ENCODE measurements at places on chromosomes 5 and 9.

- no peak for DNase-seq
These were observed 564 bp upstream of the AIF1L start for GRCh38 chr9:131095666-131096268.

GRCh38 chr5:38600329-38601045 lies 44.0 kb upstream of the LIFR start:
- no peak for DNase-seq

GRCh38 chr9:5593904-5594303 lies 35.0 kb upstream of the RIC1 start:
- DNase-seq = no peak

GRCh38 chr9:115986508-115986907 lies 167.1 kb upstream of the PAPPA start:
- no peak for DNase-seq

- no peak for DNase-seq
These were observed 18.1 kb downstream of the PRKACG start for GRCh38 chr9:68995776-68996175.

DNA sequence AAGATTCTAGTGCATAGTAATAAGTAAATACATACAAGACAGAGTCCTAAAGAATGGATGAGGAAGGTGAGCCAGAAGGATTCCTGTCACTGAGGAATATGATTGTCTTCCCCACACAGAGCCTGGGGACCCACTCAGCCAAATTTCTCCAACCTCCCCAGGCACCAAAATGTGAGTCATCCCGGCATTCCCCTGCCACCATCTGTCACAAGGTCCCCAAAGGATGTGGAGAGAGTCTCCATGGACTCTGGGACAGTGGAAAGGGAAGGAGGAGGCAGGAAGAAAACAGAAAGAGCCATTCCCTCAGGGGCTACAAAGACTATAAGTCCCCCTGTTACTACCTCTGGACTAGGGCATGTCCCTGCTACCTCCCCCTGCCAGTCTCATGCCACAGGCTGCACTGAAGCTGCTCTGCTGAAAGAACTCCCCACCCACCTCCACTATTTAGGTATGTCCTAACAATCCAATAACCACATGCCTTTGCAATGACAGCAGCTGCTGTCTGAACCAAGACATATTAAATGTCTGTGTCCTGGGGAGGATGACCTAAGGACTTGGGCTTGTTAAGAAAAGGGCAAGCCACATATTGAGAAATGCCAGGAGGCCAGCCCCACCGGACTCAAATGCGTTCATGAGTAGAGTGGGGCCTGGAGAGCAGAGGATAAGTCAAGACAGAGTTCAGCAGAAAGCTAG lies 10.7 kb upstream of the OR5C1 start:
- DNase-seq = no peak

GRCh38 chr9:88641456-88642240 lies 106.7 kb downstream of the NXNL2 start:
- DNase-seq = no peak

DNA sequence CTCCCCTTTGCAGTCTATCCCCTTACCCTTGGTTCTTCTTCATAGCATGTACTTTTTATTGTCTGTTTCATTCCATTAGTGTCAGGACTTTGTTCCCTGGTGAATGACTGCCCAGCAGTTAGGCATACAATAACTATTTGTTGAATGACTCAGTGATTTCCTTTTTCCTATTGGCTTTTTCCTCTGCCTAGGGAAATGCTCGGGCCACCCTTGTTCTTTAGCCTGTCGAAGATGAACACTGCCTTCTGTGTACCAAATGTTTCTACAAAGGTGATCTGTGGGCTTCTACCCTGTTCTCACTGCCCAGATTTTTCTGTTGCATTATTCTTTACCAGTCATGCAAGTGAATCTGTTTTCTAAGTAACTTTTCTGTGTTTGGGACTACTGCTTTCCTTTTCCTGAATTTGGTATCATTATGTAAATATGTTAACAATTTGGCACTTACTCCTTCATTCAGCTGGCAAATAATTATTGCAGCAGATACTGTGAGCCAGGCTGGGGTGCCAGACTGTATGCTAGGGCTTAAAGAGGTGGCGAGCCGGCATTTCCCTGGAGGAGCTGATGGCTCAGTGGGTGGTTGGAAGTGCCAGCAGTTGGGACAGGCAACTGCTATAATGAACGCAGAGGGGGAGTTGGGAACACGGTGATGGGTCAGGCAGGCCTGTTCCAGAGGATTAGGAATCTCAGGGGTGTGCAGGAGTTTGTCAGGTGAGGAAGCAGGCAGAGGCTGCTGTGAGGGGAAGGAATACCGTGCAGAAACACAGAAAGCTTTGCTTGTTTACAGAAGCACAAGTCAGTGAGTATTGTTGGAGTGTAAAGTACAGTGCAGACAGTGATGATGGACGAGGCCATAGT lies 30.6 kb downstream of the KDM4C start:
- no peak for DNase-seq

DNA sequence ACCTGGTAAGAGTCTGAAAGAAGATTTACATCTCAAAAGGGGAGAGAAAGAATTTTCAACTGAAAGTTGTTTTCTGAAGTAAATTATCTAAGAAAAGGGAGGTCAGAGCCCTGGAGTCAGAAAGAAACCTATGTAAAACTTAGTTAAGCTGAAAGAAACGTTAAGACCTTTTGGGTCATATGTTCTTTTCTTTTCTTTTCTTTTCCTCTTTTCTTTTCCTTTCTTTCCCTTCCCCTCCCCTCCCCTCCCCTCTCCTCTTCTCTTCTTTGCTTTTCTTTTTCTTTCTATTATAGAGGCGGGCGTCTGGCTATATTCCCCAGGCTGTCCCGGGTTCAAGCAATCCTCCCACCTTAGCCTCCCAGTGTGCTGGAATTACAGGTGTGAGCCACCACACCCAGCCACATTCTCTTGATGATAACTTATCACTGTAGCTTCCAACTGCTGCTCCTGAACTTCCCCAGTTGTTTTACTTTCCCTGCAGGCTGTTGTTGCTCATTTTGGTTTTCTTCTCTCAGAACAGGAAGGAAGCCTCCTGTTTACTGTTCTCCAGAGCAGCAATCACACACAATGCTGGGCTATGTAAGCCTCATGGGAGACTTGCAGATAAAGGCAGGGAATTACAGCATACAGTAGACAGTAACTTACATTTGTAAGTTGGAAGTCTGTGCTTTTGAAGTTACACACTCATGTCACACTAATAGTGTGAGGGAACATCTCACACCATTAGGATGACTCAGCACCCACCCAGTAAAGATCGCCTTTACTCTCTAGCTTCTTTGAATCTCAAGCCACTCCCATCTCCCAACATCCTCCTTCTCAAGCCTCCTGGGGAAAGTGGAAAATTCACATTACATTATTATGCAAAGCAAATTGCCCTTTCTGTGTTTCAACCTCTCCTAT lies 2216.6 kb upstream of the WWC1 start:
- no peak for DNase-seq

GRCh38 chr5:103724271-103724670 lies 161.7 kb upstream of the NUDT12 start:
- DNase-seq = no peak

DNA sequence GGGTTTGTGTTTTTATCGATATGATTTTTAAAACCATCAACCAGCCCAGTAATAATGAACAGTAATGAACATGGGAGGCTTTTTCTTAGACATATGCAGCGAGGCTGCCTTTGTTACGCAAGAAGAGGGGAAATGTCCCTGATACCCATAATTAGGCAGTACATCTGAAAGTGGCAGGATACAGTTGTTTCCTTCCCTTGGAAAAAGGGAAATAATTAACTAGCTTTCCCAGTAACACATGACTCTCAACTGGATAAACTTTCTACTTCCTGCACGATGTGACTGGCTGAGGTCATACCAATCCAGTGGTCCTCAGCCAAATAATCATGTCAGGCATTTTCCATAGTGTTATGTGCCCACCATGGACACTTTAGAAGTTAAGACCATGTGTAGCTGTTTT lies 431.6 kb upstream of the C9orf72 start:
- no peak for DNase-seq

DNA sequence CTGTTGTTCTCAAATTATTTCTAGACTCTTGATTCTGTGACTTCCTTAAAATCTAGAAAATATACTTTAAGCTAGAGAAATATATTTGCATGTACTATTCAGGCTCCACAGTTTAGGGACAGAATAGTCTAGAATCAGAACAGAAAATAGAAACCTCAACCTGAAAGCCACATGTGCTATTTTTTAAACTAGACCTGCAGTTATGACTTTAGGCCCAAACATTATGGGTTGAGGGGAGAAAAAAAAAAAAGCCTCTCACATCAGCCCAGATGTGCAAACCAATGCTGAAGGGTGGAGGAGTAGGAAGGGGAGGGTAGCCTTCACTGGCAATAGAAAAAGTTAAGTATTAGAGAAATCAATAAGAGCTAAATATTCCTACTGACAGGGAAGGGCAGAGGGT lies 35.7 kb downstream of the ELL2 start:
- no peak for DNase-seq

DNA sequence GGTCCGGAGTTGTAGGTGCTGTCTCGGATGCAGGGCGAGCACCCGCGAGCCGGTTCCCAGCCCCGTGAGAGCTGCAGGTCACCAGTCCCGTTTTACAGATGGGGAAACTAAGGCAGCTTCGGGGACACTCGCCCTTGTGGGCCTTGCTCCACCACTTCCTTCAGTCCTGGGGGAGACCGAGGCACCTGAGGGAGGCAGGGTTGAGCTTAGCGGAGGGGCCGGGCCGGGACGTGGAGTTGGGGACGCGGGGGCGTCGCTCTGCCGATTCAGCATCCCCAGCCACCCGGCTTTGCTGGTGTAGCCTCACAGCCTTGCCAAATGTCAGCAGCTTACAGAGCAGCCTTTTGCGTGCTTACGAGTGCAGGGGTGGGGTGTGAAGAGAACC lies 530 bp downstream of the BBLN start:
- peak; percentile 65 for DNase-seq

DNA sequence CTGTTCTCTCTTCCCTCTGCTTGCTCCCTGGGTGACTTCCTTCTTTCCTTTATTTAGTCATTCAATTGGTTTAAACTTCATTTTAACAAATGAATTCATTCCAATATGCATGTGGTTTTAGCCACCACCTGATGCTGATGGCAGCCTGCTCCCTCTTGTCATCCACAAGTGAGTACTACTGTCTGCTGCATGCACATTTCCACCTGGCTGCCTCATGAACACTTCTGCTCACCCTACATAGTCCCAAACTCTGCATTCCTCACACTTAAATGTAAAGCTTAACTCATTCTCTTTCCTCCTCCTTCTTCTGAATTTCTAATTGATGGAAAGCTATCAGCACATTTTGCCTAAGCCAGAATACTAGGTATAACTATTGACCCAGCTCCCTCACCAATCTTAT lies 184.7 kb upstream of the ZNF462 start:
- no peak for DNase-seq

DNA sequence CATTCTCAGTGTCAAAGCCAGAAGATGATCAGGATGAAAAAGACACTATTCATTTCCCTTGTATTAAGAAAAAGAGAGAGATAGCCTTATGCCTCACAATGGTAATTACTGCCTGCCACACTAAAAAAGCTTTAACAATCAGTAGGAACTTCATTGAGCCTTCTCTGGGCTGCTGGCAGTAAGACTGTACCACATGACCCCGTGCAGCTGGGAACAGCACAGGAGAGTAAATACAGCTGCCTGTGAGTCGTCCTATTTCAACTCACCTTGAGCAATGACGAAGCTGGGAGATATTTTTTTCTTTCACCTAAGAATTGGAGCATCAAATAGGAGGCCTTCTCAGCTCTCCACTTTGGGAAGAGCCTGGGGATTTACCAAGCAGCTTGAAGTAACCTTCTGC lies 316.3 kb downstream of the GABRB2 start:
- peak; percentile 48 for DNase-seq

DNA sequence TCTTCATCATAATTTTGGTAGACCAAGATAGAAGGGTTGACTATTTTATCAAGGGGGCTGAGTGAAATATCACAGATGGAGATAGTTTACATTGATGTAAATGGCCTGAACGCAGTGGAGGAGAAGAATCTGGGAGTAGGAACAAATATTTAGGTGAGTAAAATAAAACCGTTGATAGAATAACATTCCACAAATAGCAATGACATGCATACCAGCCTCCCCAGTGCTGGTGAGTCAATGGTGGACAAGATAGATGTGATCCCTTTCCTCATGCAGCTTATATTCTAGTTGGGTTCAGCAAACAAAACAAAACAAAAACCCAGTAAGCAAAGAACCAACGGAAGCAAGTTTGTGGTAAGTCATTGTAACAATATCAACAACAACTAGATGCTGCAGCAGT lies 385.2 kb downstream of the FAM170A start:
- DNase-seq = no peak

- no peak for DNase-seq
These were observed 35.8 kb downstream of the PTCH1 start for GRCh38 chr9:95481000-95481399.

DNA sequence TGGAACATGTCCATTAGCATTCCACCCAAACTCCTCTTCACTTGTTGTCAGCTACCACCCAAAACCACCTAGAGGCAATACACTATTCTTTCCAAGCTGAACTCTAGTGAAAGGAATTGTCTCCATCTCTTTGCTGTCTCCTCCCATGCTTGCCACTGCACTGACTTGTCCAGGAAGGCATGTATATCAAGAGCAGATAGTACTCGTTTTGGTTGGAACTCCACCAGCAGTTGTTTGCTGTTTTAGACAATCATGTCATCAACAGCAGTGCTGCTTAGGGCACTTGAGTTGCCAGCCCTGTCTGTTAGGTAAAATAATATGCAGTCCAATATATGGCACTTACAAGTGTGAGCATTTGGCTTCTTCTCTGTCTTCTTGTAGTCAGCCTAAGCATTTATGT lies 80.0 kb upstream of the SAP30L start:
- no peak for DNase-seq
